ENCODE measurements at places on chromosomes 2 and 18. TPM values are rescaled to one million over a fixed set of nuclear protein-coding genes. Genes with fewer than 3 reads are reported as not detected.

GRCh38 chr2:96767135-96767871, 6.6 kb downstream of the CNNM4 start:
- DNase-seq: no peak

GRCh38 chr2:8710951-8711350, 29.1 kb downstream of the ID2 start:
- no peak for DNase-seq

DNA sequence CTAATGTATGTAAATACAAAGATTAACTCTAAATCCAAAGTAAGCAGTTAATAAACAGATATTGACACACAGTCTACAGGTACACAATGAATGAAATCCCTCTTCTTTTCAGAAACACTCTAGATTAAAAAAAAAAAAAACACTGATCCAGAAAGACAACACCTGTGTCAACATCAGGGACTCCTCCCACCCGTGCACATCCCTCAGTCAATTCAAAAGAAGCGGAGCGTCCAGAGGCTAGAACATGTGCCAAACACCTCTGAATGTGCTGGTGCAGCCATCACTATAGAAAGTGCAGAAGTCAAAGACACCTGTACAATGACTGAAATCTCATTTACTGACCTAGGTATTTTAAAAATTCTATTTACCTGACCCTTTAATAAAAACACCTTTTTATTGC, 622.6 kb upstream of the ID2 start:
- DNase-seq: no peak

DNA sequence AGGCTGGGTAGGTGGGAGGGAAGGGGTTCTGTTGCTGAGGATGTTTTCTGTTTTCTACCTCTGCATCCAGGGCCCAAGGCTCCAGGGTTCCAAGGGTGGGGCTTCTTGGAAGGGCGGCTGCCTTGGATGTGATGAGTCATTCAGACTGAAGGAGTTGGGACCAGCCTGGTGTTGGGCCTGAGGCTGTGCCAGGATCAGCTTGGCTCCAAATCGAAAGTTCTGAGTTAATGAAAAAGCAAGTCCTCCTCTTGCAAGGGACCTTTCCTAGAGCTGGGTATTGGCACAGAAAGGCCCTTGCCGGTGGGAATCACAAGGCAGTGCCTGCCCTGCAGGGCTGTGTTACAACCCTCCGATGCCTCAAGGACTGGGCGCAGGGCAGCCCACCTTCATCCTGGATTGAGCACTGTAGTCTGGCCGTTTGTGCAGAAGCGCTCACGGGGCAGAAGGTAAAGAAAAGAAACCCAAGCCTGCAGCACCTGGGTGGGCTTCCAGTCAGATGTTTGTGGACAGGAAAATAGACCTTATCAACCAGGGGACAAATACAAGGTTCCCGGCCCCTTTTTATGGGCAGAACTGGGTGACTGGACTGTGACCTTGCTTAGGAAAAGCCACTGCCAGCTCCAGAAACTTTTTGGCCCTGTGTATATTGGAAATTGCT, 52.5 kb upstream of the MCFD2 start:
- peak; percentile 94 for DNase-seq

GRCh38 chr18:9913151-9913525, 678 bp upstream of the VAPA start:
- no peak for DNase-seq

GRCh38 chr2:241933179-241933911, 63.8 kb downstream of the RTP5 start:
- peak; percentile 39 for DNase-seq

GRCh38 chr2:72222829-72223564, 75.3 kb upstream of the CYP26B1 start:
- peak; percentile 36 for DNase-seq

GRCh38 chr2:29802986-29803385, 118.4 kb downstream of the ALK start:
- no peak for DNase-seq

DNA sequence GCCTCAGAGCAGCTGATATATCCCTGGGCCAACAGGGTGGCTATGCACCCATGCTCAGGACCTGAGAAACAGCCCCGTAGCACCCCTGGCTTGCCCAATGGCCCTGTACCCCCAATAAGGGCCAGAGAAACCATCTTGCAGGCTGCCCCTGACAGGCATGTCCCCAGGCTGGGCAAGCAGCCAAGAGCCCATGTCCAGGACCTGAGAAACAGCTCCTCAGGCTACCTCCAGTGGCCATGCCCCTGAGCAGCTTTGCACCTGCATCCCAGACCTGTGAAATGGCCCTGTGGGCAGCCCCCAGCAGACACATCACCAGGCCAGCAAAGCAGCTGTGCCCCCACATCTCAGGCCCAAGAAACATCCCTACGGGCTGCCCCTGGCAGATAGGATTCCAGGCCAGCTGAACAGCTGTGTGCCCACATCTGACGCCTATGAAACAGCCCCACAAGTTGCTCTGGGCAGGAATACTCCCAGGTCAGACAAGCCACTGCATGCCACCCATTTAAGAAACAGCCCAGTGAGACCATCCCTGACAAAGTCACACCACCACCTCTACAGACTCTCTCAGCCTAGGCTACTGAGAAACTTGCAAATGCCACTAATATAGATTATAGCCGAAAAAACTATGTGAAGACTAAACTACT, 84.1 kb downstream of the TMEM237 start:
- no peak for DNase-seq

GRCh38 chr2:53813151-53813550, 26.3 kb downstream of the ERLEC1 start:
- DNase-seq: no peak

DNA sequence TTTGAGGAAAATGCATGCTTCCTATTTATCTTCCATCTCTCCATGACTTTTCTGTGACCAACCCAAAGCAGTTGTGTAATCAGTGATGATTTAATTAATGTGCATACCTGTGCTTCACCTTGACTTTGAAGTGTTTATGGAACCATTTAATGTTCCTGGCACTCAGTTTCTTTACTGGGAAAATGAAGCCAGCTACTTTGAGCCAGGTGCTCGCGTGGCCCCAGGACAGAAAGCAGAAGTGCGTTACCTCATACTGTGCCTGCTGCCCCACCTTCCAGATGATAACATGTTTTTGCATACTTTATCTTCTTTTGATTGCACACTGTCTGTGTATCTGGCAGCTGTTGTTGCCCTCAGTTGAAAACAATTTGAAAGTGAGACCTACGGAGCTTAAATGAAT, 61.3 kb downstream of the PMAIP1 start:
- DNase-seq: no peak

GRCh38 chr2:144572977-144573376, 53.1 kb upstream of the ZEB2 start:
- no peak for DNase-seq

DNA sequence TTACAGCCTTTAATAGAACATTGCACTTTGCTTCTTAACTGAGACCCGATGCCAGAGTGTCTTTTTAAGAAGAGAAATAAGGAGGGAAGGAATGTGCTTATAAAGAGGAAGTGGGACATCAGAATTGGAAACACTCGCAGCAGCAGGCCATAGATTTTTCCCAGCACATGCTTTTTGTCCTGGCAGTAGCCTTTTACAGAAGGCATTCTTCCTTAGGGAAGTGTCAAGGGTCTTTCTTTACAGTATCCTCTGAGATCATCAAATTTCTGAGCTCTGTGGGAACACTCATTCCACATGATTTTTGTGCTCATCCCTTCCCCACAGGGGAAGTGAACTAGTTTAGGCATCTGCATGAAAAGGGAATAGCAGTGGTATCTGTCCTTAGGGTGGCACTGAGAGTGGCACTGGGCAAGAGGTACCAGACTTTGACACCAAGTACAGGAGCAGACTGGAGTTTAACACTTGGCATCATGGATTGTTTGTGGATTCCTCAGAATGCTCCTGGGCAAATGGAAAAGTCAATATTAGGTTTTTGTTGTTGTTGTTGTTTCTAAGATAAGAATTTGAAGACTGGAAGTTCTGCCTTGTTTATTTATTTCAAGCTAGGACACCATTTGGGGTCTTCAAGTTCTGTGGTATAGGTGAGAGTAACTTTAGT, 4.1 kb downstream of the MYO1B start:
- DNase-seq: no peak

DNA sequence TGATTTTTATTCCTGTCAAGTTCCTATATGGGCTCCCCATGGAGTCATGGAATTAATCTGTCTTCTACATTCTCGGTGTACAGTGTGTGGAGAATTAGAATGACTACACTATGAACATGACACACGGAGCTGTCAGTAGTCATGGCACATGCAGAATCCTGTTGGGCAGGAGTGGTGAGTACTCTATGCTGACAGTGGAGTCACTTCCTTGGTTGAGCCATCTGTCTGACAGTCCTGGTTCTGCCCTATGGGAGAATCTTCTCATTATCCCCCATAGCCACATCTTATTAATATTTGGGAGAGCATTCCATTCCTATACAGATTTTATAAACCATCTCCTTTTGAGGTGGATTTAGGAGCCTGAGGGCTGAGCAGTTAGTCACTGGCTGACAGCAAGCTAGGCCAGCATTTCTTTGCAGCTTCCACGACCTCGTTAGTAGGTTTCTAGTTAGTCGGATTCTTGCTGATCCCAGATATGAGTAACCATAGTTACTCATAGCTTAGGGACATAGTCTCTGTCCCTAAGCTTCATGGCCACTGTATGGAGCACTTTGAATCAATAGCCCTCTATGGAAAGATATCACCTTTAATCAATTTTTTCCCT, 90.6 kb downstream of the MDH1 start:
- no peak for DNase-seq

- DNase-seq: no peak
Observed at GRCh38 chr2:161580426-161580825, 43.8 kb upstream of the SLC4A10 start.

- no peak for DNase-seq
Observed at GRCh38 chr18:58088691-58089065, 44.7 kb downstream of the NEDD4L start.

GRCh38 chr2:185502351-185502750, 236.3 kb upstream of the FSIP2 start:
- no peak for DNase-seq

- no peak for DNase-seq
Observed at GRCh38 chr2:3192920-3193319, 184.7 kb downstream of the EIPR1 start.

DNA sequence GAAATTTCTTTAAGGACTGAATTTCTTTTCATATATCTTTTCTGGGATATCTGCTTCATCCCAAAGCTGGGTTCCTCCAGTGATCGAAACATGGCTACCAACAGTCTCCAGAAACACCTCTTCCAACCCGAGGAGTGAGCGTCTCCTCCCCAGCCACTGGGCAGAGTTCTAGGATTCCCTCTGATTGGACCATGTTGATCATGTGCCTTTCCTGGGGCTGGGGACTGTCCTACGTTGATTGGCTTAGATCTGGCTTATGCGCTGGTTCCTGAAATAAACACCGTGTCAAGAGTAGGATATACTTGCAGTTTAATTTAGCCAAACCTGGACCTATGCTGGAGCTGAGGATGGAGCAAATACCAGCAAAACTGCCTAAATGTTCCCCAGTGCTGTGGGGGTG, 55.5 kb upstream of the SLC16A14 start:
- DNase-seq: no peak

DNA sequence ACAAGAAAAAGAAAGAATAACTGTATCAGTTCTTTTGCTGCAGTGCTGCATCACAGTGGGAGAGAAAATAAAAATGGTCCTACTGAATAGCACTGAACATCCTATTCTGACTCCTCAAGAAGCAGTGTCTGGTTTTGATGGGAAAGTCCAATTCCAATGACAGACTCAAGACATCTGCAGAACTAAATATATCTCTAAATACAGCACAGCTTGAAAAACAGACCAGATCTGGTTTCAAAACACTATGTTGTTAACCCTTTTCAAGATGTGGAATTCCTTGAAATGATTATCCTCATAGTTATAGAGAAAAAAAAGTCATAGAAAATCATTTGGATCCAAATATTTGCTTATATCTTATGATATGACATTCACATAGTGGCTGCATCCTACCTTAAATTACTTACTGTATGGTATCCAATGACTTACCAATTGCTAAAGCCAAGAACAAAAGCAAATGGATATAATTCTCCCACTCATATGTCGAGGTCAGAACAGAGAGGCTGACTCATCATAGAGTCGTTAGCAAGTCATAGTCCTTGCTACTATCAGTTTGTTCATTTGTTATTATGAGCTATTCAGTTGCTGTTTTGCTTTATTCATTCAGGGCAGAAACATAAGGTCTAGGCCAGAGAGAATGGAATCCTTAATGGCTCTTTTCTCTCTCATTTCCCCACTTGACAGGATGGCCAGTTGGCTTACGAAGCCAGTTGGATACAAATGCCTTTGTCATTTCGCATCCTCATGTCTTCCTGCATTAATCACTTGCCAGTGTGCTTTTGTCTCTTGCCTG, 62.5 kb upstream of the ACVR2A start:
- no peak for DNase-seq

DNA sequence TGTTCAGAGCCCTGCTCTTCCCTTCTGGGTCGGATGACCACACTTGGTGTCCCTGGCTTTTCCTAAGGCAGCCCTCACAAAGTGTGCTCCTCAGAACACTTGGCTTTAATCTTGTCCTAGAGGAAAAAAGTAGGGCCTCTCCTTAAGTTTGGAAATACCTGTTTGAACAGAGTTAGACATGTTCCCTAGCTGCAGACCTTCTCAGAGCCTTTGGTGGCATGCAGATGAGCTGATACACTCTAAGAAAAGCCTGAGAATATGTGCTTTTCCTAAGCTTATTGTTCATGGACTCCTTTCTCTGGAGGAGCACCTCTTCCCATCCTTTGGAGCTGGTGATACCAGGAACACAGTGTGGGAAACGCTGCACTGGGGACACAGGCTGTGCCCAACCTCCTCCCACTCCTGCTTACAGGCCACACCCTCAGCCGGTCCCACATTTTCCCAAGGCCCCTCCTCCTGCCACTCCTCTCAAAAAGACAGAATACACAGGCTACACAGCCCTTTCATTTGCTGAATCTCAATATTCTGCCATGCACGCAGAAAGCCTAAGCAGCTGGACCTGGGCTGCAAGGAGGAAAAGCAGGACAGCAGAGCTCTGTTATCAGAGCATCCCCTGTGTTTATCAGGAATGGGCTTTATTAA, 443.6 kb downstream of the NBAS start:
- DNase-seq: no peak

- no peak for DNase-seq
Observed at GRCh38 chr2:99380376-99381010, 43.3 kb downstream of the EIF5B start.

Gene SKOR2
- not detected for total RNA-seq

Gene CLEC4F
- not detected for total RNA-seq

Gene TBR1
- 0.02 TPM for total RNA-seq

Gene DNAJC5G
- total RNA-seq: not detected

Gene PAX8
- total RNA-seq: not detected

Gene IL36B
- not detected for total RNA-seq

Gene PARD6G
- 6.7 TPM for total RNA-seq

Gene TFCP2L1
- total RNA-seq: not detected

Gene TMEM247
- not detected for total RNA-seq

Gene CFC1
- not detected for total RNA-seq

Gene CYS1
- total RNA-seq: 1.1 TPM

Gene RBKS
- total RNA-seq: 3.6 TPM

Gene SFTPB
- not detected for total RNA-seq
